NCI-H1436 treated with DMSO at 0.1 percent for 48 hours (cell line): ENCODE measurements at places on chromosomes 16 and 17.

DNA sequence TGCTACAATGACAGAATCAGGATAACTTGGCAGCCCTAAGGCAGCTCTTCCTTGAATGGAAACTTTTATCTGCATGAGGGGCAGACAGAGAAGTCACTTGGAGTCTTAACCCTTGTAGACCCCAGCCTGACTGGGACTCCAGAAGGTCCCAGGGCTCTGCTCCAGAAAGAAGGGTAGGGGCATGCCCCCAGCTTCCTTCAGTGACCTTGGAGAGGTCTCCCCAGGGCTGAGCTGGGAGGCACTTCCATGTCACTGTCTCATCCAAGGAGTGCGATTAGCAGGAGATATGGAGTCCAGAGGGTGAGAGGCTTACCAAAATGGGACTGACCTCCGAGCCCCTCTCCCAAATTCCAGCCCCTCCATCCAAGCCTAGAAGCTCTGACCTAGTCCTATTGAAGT, 3.4 kb upstream of the NLRC5 start:
- no peak for DNase-seq

GRCh38 chr16:26772503-26772902, 294.2 kb upstream of the C16orf82 start:
- no peak for DNase-seq

DNA sequence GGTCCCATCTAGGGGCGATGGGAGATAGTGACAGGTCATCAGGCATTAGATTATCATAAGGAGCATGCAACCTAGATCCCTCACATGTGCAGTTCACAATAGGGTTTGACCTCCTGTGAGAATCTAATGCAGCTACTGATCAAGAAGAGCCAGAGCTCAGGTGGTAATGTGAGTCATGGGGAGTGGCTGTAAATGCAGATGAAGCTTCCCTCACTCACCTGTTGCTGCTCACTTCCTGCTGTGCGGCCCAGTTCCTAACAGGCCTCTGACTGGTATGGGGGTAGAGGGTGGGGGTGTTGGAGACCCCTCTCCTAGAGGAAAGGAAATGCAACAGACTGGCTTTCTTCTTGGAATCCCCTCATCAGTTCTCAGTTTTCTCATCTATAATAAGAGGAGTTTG, 131.4 kb downstream of the CA10 start:
- DNase-seq = no peak

DNA sequence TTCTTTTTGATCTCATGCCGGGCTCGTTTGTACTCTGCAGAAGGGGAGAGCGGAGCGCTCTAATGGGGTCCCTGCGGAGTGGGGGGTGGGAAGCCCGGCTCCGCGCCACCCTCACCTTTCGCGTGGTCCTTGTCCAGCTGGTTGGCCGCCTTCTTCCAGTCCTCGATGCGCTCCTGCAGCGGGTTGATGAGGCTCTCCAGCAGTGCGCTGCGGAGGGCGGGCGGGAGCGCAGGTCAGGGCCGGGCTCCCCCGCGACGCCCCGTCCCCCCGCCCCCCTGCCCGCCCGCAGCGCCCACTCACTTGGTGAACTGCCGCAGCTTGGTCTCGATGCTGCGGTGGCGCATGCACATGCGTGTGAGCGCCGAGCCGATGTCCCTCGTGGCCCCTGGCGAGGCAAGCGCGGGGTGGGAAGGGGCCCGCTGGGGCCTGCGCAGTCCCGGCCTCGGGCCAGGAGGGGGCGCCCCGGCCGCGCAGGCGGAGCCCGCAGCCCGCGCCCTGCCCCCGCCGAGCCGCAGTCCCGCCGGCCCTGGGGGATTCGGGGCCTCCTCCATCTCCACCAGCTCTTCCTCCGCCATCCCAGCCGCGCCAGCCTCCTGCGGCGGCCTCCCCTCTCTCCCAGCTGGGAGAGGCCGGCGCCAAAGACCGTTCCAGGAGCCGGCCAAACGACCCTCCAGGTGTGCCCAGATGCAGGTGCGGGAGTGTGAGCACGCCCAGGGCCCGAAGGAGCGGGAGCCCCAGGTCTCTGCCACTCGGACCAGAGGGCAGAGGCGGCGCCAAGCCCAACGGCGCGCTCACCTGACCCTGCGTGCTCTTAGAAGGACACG, 6.0 kb downstream of the MTSS2 start:
- no peak for DNase-seq

DNA sequence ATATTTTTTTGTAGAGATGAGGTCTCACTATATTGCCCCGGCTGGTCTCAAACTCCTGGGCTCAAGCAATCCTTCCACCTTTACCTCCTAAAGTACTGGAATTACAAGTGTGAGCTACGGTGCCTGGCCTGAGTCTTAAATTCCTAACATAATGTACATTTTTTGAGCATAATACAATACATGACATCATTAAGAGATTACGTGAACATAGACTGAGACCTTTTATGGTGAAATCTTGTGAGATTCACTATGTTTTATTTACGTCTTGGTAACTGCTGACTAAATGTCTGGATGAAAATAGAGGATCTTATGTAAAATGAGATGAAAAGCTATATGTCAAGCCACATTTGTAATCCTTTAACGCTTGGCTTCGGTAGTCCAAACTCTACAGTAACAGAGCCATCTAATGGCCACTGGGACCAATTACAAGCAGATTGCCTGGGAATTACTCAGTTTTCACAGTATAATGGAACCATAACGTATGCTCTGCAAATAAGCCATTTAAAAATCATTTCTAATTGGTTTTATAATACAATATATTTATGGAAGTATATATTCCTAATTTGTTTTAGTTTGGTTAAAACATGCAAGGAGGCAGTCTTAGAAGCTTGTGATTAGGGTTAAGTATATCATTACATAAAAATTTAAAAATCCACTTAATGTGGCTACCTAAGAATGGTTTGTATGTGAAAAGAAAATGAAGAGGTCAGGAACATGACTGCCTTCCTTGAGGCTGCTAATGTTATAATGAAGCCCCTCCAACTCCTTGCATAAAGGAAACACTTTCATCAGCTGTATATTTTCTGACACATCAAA, 8.1 kb upstream of the EFCAB13 start:
- peak; percentile 48 for DNase-seq

- no peak for DNase-seq
Observed at GRCh38 chr17:6936370-6937028, 59.4 kb upstream of the ALOX12 start.
